ENCODE measurements at places on chromosomes 5 and 9. TPM values are rescaled to one million over a fixed set of nuclear protein-coding genes. Genes with fewer than 3 reads are reported as not detected.
A peak's percentile ranks its signal among the peaks of the same experiment; 100 is the strongest.

NFIB gene
- not detected for total RNA-seq

BNC2 gene
- not detected for total RNA-seq

GFI1B gene
- not detected for total RNA-seq

DNA sequence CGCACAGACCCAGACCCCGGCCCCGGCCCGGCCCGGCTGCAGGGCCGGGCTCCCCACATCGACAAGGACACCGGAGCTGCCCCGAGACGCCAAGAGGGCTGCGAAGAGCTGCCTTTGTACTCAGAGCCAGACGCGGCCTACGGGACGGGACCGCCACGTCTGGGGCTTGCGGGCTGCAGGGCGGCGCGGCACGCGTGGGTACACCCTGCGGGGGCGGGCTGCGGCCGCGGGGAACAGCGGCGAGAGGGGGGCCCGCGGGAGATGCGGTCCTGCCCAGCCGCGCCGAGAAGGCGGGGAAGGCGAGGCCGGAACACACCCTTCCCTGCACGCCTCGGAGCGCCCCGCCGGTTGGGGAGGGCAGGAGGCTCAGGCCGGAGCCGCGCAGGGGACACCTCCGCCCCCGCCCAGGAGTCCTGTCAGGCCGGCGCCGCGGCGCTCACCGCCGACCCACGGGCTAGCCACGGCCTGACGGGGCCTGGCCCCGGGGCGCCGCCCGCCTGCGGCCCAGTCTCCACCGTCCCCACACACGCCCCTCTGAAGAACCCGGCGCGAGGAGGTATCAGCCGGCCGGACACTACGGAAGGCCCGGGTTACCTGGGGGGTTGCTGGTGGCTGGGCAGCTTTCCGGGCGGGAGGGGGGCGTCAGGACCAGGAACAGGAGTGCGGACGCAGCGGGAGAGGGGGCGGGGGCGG is 478 bp downstream of the RAB14 start:
- DNase-seq: peak; percentile 71

DNA sequence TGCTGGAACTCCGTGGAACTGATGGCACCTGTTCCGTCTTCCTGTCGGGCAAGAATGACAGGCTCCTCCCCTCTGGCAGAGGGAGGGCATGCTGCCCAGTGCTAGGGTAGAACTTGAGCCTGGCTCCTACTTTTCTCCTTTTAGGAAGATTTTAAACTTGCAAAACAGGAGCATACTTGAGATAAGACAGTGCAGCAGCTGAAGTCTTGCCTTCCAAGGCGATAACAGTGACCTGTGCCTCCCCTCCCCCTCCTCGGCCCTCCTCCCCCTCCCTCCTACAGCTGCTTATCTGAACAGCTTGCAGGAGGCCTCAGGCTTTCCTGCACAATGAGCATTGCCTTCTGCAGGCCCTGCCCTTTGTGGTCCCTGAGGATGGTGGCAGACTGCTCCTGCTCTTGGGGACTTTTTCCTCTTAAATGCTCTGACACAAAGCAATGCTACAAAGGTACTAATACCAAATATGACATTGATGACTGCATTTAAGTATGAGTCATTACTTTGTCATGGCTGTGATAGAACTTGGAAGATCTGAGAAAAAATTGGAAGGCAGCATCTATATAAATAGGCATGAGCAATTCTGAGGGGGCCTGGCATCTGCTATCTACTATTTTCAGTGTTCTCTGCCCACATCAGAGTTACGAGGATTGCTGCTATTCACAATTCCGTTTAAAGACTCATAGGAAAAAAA is 2.0 kb downstream of the GADD45G start:
- DNase-seq: peak; percentile 35

GRCh38 chr5:1441166-1441865 is 3.9 kb downstream of the SLC6A3 start:
- peak; percentile 15 for DNase-seq

DNA sequence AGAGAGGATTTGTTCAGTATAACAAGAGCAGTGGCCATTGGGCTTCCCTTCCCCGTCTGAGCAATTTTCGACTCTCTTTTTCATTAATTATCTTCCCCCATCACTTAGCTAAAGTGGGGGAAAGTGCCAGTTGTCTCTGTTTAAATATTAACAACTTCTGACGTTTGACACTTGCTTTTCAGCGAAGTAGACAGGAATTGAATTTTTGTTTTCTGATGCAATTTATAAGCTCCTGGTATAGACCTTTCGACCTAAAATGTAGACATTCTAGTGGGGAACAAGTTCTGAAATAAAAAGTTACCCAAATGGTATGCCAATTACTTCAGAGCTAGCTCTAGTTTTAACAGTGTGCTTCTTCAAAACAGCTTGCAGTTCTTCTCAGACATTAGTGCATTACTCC is 100.6 kb downstream of the ITGA1 start:
- no peak for DNase-seq

DNA sequence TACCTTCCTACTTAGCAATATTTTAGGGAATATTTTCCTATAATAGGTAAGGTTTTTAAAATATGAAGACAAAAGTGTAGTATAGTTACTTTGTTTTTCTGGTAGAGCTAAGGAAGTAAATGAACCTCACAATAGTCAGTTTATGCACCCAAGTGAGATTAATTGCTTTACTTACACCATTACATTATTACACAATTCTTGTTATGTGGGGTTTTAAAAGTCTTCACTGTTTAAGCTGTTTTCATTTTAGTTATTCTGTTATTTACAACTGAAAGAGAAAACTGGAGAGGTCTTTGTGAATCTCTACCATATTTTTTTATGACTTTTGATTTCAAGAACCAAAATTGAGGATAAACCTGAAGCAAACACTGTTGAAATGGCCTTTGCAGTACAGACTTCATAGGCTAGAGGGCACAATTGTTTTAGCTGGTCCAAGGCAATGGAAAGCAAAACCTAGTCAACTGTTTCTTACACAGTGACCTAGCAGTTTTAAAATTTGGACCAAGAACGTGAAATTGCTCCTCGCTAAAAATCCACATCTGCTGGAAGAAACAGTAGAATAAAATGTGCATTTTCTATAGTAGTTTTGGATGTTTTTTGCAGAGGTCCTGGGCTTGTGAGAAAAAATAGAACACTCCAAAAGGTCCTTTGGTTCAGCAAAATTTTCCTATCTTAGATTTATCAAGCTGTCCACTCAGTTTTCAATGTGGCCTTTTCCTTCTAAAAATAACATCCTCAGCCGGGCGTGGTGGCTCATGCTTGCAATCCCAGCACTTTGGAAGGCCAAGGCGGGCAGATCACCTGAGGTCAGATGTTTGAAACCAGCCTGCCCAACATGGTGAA is 66.4 kb upstream of the FER start:
- DNase-seq: no peak

- DNase-seq: no peak
Measured at GRCh38 chr5:175054243-175054642, 329.9 kb downstream of the MSX2 start.

DNA sequence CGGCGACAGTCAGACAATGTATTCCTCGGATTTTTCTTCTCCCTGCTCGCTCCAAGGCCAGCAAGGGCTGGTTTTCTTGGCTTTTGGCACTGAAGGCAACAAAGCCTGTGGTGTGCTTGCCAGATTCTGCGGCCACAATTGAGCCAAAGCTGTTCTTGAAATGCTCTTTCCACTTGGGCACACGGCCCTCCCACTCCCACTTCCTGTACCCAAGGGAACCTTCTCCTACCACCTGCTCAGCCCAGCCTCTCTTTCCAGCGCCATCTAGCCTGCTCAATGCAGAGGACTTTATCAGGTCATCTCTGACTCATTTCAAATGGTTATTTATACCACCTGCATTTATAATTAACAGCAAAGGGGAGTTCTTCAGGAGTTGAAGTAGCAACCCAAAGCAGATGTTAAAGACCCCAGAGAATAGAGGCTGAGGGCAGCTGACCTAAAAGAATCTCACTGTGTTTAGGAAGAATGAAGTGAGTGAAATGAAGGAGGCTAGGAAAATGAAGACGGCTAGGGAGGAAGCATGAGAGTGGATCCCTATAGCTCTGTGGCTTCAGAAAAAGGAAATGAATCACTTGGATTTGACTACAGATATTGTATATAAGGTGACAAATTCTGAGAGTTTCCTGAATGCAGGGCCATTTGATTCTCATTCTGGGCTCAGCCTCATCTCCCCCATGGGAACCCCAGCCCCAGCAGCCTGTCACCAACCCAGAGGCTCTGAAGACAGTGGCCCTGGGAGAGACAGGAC is 439.0 kb downstream of the ENC1 start:
- no peak for DNase-seq

GRCh38 chr9:123338710-123339665 is 17.0 kb upstream of the CRB2 start:
- peak; percentile 72 for DNase-seq

DNA sequence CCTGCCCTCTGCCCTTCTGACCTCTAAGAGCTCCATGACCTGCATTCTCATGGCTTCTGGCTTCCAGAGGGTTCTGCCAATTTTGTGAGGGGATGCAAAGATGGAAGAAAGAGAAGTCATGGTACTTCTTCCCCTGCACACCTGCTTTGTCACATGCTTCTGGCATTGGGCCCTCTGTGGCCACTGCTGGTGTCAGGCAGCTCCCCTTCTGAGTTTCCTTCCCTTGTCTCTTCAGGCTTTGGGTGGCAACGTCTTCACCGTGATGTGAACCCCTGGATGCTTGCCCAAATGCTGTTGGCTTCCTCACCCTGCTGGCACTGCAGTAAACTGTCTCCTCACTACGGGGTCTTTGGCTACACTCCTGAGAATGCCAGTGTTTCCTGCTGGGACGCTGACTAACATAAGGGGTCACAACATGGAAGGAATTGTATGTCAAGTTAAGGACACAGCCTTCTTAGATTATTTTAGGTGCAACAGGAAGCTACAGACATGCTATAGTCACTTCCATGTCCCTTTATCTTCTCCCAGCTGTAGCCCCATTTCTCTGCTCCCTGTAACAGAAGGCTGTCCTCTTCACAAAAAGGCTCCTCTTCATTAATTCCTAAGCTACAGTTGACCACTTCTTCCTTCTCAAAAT is 8.9 kb upstream of the CLINT1 start:
- no peak for DNase-seq
